ENCODE measurements at places on chromosomes 5 and 9.

DNA sequence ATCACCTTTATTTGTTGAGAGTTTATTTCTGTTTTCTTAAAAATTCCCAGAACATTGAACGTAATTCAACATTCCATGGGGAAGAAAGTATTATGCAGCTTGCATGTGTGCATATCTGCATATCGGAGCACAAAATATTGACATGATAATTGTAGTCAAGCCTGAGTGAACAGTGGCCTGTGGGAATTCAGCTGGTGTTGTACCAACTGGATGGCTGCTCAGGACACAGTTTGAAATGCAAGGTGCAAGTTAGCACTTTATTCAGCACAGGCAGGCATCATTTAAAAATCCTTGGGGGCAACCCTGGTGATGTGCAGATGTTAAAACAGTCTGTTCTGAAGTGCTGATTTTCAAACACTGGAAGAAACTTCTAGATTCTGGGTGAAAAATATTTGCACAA is 82.4 kb downstream of the CNTLN start:
- DNase-seq: no peak

GRCh38 chr5:160462167-160462566 is 40.5 kb downstream of the PTTG1 start:
- DNase-seq: no peak

GRCh38 chr5:108788142-108788541 is 40.4 kb downstream of the FER start:
- DNase-seq: no peak

DNA sequence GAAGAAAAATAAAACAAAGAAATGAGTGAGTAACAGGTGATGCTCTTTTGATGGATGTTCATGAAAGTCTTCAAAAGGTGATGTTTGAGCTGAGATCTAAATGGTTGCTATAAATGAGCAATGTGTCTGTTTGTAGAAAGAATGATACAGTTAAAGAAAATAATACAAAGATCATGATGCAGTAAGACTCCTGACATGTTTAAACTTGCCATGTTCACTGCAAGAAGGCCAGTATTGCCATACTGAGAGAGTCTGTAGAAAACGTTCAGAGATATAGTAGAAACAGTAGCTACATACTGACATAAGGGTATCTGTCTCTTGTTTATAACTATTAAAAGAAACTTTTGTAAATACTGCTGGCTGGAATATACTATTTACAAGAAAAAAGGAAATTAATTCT is 1609.2 kb upstream of the ACO1 start:
- no peak for DNase-seq

- no peak for DNase-seq
These were observed 2.2 kb downstream of the UNC5A start for GRCh38 chr5:176812269-176813259.

DNA sequence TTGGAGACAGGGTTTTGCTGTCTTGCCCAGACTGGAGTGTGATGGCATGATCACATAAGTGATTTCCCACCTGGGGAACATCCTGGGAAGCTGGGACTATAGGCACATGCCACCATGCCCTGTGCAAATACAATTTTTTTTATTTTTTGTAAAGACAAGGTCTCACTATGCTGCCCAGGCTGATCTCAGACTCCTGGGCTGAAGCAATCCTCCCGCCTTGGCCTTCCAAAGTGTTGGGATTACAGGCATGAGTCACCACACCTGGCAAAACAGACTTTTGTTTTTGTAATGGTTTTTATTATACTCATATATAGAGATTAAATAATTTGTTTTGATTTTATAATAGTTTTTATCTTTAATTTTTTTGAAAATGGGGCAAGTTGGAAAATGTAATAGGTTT is 14.7 kb downstream of the DNAJC25 start:
- DNase-seq: no peak

- peak; percentile 83 for DNase-seq
These were observed at the start of gene PRR7 for GRCh38 chr5:177446200-177447065. PRR7 (plus strand) TSS chr5:177446814; CDS start chr5:177455068, 8,254 bp downstream.

- DNase-seq: no peak
These were observed 9.4 kb upstream of the BTF3 start for GRCh38 chr5:73488806-73489205.

DNA sequence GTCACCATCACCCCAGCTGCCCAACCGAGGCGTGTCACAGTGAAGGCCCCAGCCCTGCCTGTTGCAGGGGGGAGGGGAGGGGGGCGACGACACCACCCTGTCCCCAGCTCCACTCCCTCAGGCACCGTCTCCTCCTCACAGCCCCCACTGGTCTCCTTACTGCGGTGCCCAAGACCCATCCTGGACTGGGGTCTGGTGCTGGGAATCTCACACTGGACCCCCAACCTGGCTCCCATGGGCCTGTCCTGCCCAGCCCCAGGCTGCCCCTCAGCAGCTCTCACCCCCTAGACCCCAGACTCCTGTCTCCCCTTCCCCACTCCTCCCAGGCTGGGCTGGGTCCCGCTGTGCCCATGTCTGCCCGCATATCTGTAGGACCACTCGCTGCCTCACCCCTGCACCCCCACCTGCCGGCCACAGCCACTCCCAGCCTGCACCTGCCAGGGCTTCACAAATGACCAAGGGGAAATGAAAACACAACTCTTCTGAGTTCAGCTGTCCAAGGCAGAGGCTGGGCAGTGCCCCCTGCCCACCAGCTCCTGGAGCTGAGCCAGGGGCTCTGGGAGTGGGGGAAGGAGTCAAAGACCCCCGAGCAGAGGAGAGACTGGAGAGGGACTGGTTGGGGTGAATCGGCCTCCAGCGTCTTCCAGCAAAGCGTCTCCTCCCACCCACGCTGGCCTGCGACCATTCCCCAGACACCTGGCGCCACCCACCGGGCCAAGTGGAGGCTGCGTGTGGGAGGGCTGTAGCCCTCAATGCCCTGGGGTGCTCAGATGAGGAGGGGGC is 32.6 kb upstream of the EGFL7 start:
- peak; percentile 70 for DNase-seq

- no peak for DNase-seq
These were observed 17.5 kb downstream of the SLC31A1 start for GRCh38 chr9:113238859-113239232.

- no peak for DNase-seq
These were observed 9.6 kb upstream of the FCN2 start for GRCh38 chr9:134870746-134871662.

DNA sequence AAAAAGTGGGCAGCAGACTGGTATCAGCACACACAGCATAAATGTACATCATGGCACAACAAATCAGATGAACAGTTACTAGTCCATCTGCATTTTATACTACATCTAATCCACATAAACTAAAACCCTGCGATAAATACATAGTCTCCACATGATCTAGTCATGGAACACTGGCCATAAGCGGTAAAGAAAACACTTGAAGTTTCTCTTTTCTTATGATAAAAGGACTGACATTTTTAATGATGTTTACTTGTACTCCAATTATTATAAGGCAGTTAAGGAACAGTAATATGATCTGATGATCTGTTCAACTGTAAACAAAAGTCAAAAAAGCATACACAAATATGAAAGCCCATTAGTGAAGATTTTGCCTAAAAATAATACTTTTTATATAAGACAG is 112.5 kb downstream of the MPDZ start:
- no peak for DNase-seq

GRCh38 chr9:77417566-77417965 is 230.6 kb downstream of the GNA14 start:
- no peak for DNase-seq

DNA sequence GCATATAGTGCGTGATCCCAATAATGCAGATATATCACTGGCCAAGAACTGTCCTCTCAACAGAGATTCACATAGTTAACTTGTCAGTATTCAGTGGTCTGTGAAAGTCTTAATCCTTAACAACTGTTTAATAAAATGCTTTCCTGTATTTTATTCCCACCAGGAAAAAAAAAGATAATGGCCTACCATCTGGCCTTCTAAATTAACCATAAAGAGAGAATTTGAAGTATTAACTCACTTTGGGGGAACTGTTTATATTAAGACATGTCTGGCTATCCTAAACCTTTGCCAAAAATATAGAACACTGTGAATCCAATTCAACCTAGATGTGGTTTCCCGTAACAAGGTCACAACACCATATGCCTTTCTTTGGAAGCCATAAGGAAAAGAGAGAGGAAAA is 818 bp upstream of the FREM1 start:
- DNase-seq: no peak

DNA sequence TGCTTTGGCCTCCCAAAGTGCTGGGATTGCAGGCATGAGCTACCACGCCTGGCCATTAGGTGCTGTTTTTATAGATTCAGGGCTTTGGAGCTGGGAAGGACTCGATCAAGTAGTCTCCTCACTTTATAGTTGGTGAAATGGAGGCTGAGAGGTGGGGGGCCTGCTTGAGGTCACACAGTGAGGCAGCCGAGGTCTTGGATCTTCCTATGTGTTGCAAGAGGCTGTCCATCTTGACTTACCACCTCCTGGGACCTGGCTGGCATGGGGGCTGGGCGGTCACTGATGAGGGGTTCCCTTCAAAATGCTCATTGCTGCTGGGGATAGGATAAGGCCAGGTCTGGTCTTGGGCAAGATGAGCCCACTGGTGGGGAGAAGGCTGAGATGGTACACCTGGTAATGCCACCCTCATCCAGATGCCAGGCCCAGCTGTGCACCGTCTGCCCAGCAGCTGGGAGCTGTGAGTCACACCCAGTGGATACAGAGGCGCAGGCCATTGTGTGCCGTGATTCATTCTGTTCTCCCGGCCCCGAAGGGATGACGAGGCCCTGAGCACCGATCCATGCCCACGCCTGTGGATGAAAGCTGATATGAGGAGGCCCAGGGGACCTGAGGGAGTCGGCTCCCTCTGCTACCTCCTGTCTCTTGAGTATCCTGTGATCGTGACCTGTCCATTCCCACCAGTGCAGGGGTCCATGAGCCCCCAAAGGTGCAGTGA is 10.5 kb upstream of the NDST1 start:
- no peak for DNase-seq

- DNase-seq: no peak
These were observed 145.7 kb downstream of the ARHGAP26 start for GRCh38 chr5:142915813-142916424.

- no peak for DNase-seq
These were observed 11.3 kb upstream of the RNF130 start for GRCh38 chr5:180082633-180083420.

- no peak for DNase-seq
These were observed 183.2 kb downstream of the TMEM161B start for GRCh38 chr5:88085462-88085861.

DNA sequence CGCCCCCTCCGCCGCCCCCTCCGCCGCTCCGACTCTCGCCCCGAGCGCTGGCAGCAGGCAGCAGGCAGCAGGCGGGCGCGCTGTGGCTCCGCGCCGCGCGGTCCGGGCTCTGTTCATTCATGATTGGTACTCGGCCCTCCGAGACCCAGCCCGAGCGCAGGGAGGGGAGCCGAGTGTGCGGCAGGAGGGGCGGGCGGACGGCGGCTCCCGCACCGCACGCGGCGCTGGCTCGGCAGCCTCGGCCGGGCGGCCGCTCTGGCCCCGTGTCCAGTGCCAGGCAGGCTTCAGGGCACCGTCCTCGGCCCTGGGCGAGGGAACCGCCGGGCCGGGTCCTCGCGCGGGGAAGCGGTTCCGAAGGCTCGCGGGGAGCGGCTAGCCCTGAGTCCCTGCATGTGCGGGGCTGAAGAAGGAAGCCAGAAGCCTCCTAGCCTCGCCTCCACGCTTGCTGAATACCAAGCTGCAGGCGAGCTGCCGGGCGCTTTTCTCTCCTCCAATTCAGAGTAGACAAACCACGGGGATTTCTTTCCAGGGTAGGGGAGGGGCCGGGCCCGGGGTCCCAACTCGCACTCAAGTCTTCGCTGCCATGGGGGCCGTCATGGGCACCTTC is at the start of gene KCNIP1:
Gene KCNIP1 (plus strand): TSS at position 31 of the 607 bp plus-strand sequence.
- no peak for DNase-seq

DNA sequence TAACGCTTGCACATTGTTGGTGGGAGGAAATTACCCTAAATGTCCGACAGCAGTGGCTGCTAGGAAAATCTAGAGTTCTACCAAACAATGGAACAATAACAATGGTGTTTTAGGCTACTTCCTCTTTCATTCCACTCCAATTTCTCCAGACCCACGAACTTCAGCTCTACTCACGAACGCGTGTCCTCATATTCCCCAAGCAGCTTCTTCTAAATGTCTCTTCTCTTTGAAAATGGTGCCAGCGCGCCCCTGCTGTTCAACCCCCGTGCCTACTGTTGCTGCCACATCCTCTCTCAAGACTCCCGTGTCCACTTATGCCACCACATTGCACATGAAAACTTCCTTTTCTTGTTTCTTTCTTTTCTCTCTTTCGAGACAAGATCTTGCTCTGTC is 25.6 kb downstream of the OR2V2 start:
- no peak for DNase-seq

- no peak for DNase-seq
These were observed 212.1 kb downstream of the TLR4 start for GRCh38 chr9:117916291-117916690.

DNA sequence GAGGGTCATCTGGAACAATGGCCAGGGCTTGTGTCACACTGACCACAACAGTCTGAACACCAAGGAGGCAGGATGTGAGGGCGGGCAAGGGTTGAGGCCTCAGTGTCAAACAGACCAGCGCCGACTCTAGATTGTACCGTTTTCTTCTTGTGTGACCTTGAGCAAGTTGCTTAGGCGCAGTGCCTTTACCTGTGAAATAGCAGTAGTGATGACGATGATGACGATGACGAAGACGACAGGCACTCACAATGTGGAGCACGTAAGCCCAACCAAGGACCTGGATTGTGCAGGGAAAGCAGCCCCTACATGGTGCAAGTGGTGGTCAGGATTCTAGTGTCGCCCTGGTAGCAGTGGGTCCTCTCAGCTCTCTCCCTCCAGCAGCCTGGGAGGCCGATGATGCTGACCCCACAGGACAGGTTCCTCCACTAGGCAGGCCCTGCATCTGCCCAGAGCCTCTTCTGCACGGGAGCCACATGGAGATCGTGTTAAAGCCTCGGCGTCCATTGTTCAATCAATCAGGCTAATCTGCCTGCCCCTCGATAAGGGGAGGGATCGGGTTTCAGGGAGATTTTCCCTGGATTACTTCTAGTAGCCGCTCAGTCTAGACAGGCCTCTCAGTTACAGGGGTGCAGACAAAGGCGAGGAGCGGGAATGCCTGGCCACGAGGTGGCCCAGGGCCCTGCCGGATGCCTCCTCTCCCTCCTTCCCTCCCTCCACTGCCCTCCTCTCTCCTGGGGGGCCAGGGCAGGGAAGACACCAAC is 91.7 kb downstream of the MACROH2A1 start:
- no peak for DNase-seq

- DNase-seq: no peak
These were observed 25.8 kb upstream of the UGT3A1 start for GRCh38 chr5:36017004-36017403.

- DNase-seq: no peak
These were observed 13.0 kb upstream of the ASS1 start for GRCh38 chr9:130431536-130432303.

Data from stimulated activated effector memory CD8-positive, alpha-beta T cell treated with anti-CD3 and anti-CD28 coated beads, Interleukin-12 subunit alpha, Interleukin-12 subunit beta, amount 100 ng/mL, for 72 hours (primary cell).